ENCODE measurements at places on chromosomes 1 and 21.
A peak's percentile ranks its signal among the peaks of the same experiment; 100 is the strongest.

- peak; percentile 72 for DNase-seq
Measured at GRCh38 chr1:156114101-156114918, at the start of gene LMNA. Gene LMNA, plus strand, starts transcription at chr1:156114711. Its CDS starts 208 bp downstream, at chr1:156114919.

- DNase-seq = no peak
Measured at GRCh38 chr1:217494767-217495166, 136.1 kb downstream of the GPATCH2 start.

DNA sequence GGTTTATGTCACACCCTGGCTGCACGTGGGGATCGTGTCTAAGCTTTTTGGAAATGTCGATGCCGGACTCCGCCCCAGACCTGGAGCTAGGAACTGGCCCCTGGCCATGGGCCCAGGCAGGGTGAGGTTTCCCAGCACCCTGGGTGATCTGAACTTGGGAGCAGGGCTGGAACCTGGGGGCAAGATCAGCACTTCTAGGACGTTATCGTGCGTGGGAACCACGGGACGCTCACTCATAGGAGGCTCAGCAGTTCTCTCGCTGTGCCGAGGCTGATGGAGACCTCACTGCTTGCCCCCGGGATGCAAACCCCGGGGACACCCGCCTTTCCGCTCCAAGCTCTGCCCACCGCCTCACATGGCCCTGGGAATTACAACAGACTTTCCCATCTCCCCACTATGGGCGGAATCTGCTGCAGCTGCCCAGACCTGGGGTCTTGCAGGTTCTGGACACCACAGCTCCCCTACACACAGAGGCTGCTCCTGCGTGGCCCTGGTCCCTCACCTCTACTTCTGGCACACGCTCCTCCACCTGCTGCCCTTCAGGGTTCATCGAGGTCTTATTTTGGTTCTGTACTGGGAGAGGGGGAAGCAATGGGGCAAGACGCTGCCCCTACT, 35.9 kb downstream of the COL18A1 start:
- DNase-seq = no peak

DNA sequence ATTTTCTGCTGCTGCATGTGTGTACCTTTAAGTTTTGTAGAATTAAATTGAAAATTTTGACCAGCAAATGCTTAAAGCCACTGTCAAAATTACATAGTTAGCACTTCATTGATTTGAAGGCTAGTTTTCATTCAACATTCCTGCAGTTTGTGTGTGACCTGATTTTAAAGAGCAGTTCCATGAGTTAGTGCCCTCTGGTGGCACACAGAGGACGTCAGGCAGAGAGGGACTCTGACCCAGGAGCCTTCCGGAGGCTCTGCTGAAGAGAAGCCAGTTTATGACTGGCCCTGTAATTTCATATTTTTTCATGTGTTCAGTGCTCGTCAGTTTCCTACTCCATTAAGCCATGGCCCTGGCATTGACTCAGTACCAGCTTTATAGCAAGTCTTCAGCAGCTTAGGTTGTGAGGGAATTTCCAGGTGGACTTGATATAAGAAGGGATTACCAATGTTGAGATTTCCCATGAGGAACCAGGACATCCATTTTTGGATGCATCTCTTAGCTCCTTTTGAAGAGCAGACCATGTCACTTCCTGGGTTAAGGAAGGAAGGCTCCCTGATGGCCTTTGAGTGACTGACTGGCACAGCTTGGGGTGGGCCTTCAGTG, 104.7 kb downstream of the CAMTA1 start:
- DNase-seq = peak; percentile 63

- DNase-seq = no peak
Measured at GRCh38 chr1:149916898-149917252, 769 bp downstream of the SV2A start.

DNA sequence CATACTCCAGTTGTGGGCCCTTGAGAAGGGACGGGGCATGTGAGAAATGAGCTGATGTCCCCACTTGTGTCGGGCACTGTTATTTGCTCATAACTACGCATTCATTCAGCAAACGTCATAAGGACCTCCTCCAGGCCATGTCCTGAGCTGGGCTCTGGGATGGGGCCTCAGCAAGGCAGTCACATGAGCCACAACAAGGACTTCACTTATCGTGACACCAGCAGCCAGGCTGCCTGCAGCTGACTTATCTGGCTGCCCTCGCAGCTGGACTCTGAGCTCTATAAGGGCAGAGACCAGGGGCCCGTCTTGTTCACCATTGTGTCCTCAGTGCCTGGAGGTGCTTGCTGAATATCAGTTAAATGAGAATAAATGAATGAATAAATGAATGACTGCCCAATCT, 37.5 kb upstream of the GRIK3 start:
- DNase-seq = peak; percentile 34

GRCh38 chr1:180193141-180194047, 36.7 kb upstream of the LHX4 start:
- no peak for DNase-seq

- no peak for DNase-seq
Measured at GRCh38 chr1:55860326-55860725, 645.2 kb upstream of the USP24 start.

- peak; percentile 14 for DNase-seq
Measured at GRCh38 chr1:3940754-3941345, 40.8 kb upstream of the C1orf174 start.
